Omental fat pad (tissue), 4 donors: ENCODE measurements at places on chromosomes 7 and 10. TPM values are rescaled to one million over a fixed set of nuclear protein-coding genes. Genes with fewer than 3 reads are reported as not detected.

GRID1 gene
- 3.2 TPM for total RNA-seq

CALML3 gene
- not detected for total RNA-seq

TMEM229A gene
- total RNA-seq, result not detected

TMEM236 gene
- total RNA-seq, result 4.1 TPM

GRID2IP gene
- total RNA-seq, result not detected

PLAU gene
- 7.3 TPM for total RNA-seq

SLC39A12 gene
- 0.56 TPM for total RNA-seq

LRRC18 gene
- not detected for total RNA-seq

TMEM213 gene
- not detected for total RNA-seq
